Activated CD4-positive, alpha-beta T cell treated with anti-CD3 and anti-CD28 coated beads for 1 hour (primary cell): ENCODE measurements at places on chromosomes 13 and 19.
A peak's percentile ranks its signal among the peaks of the same experiment; 100 is the strongest.

DNA sequence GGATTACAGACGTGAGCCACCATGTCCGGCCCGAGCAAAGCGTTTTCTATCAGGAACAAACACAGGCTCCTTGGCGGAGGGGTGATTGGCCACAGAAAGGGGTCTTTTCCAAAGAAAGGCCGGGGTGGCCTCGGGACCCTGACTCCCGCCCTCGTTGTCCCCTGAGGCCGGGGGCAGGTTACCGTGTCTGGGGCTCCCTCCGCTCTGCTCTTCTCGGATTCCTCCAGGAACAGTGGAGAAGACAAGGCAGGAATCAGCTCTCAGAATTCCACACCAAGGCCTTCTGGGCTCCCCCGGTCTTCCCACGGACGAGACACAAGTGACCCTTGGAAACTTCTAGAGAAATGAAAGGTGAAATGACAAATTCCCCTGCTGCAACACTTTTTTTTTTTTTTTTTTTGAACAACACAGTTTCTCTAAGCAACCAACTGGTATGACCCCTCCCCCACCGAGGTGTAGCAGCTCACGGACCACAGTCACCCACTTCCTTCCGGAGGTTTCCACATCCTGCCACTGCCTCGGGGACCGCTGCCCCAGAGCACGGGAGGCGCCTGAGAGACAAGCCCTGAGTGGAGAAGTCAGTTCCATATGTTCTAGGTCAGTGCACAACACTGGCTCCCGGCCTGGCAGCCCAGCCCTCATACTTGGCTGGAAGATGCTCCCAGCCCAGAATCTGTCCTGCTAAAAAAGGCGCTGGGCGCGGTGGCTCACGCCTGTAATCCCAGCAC, 11.0 kb downstream of the MOB3A start:
- peak; percentile 83 for DNase-seq

- no peak for DNase-seq
Measured at GRCh38 chr13:112133499-112134390, 66.8 kb downstream of the SOX1 start.

GRCh38 chr13:109652531-109652930, 133.9 kb downstream of the IRS2 start:
- no peak for DNase-seq

DNA sequence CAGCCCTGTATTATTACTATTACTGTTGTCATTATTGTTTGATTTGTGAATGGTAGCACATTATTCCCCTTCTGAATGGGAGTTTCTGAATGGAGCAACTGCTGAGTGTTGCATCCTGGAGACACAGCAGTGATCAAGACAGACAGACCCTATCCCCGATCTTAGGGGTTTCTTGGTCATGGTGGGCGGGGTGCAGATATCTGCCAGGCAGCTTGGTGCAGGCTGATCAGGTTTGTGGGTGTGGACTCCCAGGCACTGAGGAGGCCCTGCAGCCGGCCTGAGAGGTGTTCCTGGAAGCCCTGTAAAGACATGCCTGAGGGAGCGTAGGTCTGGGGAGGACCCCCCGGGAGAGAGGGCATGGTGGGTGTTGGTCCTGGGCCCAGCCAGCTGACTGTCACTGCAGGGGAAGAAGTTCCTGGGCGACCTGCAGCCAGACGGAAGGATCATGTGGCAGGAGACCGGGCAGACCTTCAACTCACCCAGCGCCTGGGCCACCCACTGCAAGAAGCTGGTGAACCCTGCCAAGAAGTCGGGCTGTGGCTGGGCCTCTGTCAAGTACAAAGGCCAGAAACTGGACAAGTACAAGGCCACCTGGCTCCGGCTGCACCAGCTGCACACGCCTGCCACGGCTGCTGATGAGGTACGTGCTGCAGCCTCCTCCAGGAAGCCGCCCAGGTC, 2.1 kb downstream of the MPND start:
- no peak for DNase-seq

- DNase-seq = no peak
Measured at GRCh38 chr13:113152691-113152983, 5.8 kb upstream of the PROZ start.

GRCh38 chr13:112078879-112079531, 12.1 kb downstream of the SOX1 start:
- no peak for DNase-seq

- no peak for DNase-seq
Measured at GRCh38 chr13:36712770-36713169, 39.0 kb downstream of the SERTM1 start.

- DNase-seq = no peak
Measured at GRCh38 chr13:30268673-30269072, 38.7 kb downstream of the KATNAL1 start.

GRCh38 chr13:65909501-65909900, 1320.6 kb downstream of the PCDH9 start:
- DNase-seq = no peak

DNA sequence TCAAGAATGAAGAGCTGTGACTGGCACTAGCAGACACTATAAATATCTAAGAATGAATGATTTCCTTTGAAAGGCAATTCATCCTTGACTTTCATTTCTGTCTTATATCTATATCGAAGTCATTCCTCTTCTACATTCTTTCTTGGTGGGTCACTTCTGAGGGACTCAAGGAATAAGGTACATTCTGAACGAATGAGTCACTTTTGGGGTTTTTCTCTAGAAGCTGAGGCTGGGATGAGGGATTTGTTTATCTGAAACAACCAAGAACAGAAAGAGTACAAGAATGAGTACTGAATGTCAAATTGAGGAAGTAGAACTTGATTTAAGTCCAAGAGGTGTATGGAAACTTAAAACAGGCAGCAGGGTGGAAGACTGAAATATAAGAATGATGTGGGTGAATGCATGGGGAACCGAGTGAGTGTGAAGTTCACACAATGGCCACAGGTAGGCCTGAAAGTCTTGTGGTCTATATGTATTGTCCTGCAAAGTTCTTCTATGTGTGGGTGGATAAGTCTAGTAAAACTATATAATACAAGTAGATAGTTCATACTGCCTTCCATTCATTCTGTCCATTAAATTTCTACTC, 343.9 kb downstream of the OXGR1 start:
- no peak for DNase-seq

DNA sequence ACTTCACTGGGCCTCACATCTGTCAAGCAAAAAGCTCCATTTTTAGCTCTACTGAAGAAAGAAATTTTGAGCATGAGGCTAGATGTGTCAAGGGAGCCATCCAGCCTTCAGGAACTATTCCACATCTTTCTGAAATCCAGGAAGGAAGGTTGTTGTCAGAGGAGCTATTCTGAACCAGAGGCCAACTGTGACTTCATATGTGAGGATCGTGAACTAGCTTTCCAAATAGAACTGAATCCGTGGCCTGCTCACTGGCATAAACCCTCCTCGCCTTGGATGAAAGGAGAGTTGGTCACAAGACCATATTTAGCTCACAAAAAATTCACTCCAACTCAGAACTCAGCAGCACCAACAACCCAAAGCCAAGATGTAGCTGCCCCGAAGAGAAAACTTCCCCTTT, 195.8 kb downstream of the FOXO1 start:
- DNase-seq = no peak
